Lower lobe of right lung (tissue), 2 donors: ENCODE measurements at places on chromosomes 12 and 14. TPM values are rescaled to one million over a fixed set of nuclear protein-coding genes. Genes with fewer than 3 reads are reported as not detected.

- DNase-seq = no peak
These were observed 1.4 kb upstream of the SAV1 start for GRCh38 chr14:50669441-50669986.

GRCh38 chr14:69289811-69290520, 30.0 kb downstream of the GALNT16 start:
- no peak for DNase-seq

GRCh38 chr14:95544588-95544987, 9.7 kb downstream of the GLRX5 start:
- no peak for DNase-seq

DNA sequence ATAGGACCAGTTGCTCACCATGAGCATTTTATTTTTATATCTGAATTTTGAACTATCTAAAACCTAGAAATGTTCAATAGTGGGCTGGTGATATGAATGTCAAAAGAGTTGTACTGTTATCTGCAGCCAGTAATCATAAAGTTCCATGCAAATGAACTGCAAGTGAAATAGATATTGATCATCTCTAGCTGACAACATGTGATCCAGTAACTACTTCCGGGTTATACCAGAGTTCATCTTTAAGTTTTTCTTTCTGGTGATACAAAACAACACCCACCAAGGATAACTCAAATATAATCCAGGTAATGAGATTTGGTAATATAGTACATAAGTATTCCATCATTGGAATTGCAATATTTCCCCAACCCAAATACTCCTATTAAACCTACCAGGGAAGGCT, 4.1 kb downstream of the IL26 start:
- DNase-seq = no peak

FLVCR2 gene
- 42.4 TPM for total RNA-seq

CCDC175 gene
- 1.0 TPM for total RNA-seq

NPFF gene
- not detected for total RNA-seq

IFI27 gene
- total RNA-seq = 340 TPM

DNA sequence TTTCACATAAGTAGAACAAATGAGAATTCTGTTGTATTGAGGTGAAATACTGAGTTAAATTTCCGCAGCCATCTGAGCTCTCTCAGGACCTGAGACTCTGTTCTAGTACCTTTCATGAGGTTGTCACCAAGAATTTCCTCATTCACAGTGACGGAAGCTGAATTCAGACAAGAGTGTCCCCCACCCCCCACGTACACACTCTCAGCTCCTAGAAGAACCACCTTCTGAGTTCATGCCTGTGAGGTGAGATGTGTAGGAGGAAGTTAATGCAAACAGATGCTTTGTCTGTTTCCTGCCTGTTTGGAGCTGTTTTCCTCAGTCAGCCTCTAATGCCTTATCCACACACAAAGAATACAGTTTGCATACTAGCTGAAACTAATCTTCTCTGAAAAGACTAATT, 18.2 kb downstream of the BICDL1 start:
- DNase-seq = no peak

BBOF1 gene
- 7.4 TPM for total RNA-seq

GARIN6 gene
- not detected for total RNA-seq

DNA sequence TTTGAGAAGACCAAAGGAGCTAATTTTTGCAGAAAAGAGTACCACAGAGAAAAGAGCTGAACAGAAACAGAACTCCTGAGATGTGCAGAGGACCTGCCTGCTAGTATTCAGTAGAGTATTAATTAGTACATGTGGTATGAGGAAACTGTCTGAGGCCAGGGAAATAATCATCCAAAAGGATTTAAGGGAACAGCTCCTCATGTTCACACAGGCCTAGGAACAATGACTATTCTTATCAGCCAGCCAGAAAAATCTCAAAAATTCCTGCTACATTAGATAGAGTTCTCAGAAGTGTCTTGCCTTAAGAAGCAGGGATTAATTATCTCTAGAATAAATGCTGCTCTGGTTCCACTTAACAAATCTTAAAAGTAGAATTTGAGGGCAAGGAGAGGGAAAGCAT, 36.4 kb downstream of the PKP2 start:
- DNase-seq = no peak

TAS2R10 gene
- total RNA-seq = 0.35 TPM

DNA sequence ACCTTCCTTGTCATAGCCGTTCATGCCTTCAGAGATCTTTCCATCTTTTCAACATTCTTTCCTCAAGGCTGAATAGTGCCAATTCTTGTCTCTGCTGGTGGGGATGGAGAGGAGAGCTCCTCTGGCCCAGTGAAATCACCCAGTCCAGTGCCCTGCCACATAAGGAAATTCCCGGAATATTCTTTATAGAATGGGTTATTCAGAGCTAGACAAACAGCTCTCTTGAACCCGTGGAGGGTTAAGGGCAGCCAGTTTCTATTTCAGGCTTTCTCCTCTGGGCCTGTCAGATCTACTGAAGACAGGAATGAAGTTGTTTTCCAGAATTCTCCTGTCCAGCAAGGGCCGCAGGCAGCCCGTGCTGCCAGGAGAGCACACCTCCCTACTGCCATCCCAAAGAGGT, 8.1 kb upstream of the NRIP2 start:
- no peak for DNase-seq

ADAMTS20 gene
- total RNA-seq = not detected

DNA sequence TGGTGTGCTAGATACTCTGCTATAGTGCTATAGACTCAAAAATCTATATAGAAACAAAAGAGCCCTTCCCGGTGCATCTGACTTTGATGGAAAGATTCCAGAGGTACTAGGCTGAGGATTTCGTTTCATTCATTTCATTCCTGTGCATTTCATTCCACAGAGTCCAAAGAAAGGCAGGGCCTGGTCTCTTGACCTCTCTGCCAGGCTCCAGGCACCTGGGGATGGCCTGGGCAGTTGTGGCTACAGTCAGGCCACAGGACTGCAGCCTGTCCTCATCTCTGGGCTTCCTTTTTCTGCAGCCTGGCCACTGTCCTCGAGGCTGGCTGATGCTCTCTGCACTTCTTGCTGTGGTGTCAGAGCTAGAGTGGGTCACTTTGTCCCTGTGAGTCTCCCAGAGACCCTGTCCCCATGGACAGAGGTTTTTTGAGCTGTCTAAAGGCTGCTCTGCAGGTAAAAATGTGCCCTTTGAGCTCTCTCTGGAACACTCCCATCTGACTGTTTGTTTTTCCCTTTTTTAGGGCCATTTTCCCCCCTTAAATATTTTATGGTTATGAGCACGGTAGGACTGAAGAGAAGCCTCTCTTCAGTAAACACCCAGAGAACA, 3.2 kb upstream of the VDR start:
- DNase-seq = no peak

GRCh38 chr14:21206753-21207684, 51.2 kb upstream of the OR5AU1 start:
- no peak for DNase-seq

GRCh38 chr14:104364830-104365229, 214.7 kb upstream of the C14orf180 start:
- no peak for DNase-seq

DNA sequence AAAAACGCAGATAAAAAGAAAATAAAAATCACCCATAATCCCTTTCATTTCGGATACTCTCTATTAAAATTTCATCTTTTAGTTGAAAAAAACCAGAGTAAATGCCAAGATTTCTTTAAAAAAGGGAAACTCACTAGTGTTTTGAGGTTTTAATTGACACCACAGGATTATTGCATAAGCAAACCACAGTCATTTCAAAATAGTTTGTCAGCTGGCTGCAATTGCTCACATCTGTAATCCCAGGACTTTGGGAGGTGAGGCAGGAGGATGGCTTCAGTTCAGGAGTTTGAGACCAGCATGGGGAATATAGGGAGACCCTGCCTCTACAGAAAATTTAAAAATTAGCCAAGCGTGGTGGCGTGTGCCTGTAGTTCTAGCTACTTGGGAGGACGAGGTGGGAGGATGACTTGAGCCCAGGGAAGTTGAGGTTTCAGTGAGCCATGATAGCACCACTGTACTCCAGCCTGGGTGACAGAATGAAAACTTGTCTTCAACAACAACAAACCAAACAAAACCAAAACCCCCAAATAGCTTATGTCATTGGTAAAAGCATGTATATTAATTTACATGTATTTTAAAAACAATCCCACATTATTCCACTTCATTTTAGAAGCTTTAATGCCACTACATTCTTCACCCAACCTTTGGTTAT, 48.8 kb downstream of the SYNE2 start:
- DNase-seq = no peak

- no peak for DNase-seq
These were observed 36.8 kb downstream of the ANO2 start for GRCh38 chr12:5908251-5908650.

KRT83 gene
- not detected for total RNA-seq

DNA sequence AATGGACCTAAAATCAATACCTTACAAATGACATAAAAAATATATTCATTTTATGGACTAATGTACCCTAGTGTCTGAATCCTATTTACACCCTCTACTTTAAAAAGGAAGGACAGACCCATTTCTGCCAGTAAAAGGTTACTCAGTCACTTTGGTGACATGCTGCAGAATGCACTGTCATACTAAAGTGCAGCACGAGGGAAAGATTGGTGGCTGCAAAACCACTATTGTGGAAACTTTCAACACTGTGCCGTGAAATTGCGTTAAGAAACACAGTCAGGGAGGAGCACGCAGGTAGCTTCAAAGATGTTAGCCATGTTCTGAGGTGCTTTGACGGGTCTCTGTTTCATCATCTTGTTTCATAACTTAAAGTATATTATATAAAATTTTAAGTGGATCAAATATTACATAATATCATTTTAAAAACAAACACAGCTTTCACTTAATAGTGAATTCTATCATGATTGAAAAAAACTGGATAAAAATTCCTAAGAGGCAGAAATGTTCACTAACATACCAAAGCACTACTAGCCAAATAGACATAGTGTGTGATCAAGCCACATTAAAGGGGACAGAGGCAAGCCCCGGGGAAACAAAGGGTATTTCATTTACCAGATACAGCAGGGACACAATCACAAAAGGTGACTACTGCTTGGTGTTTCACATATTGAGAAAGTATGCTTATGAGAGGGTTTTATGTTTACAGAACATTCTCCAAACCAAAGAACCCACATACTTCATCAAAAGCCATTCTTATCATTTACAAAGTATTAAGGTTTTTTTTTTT, 330.8 kb upstream of the SOX5 start:
- DNase-seq = no peak

DNA sequence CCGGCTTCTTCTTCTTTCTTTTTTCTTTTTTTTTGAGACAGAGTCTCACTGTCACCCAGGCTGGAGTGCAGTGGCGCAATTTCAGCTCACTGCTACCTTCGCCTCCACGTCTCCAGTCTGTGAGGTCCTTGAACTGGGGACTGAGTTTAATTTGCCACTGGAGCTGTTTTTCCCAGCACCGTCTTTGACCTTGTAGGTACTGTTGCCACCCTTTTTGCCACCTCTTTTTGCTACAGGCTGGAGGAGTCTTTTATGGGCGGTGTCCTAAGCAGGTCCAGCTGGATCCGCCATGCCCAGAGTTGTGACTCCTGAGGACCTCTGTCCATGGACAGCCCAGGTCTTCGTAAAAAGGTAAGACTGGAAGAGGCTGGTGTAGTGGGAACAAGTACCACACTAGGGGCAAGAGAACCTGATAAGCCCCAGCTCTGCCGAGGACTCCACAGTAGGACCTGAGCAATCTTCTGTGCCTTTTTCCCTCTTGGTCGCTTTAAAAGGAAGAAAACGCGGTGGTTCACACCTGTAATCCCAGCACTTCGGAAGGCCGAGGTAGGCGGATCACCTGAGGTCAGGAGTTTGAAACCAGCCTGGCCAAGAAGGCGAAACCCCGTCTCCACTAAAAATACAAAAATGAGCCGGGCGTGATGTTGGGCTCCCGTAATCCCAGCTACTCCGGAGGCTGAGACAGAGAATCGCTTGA, 946 bp downstream of the RNU4-2 start:
- DNase-seq = peak; percentile 57

FANCM gene
- total RNA-seq = 4.1 TPM

GRCh38 chr14:92004062-92004461, 35.8 kb downstream of the TRIP11 start:
- no peak for DNase-seq

GRCh38 chr12:32920506-32921085, 24.0 kb upstream of the PKP2 start:
- no peak for DNase-seq

- DNase-seq = no peak
These were observed 29.8 kb downstream of the RASAL1 start for GRCh38 chr12:113105606-113106271.

GRCh38 chr14:35140718-35141581, 18.6 kb downstream of the PRORP start:
- no peak for DNase-seq

ACOT6 gene
- total RNA-seq = not detected

DNA sequence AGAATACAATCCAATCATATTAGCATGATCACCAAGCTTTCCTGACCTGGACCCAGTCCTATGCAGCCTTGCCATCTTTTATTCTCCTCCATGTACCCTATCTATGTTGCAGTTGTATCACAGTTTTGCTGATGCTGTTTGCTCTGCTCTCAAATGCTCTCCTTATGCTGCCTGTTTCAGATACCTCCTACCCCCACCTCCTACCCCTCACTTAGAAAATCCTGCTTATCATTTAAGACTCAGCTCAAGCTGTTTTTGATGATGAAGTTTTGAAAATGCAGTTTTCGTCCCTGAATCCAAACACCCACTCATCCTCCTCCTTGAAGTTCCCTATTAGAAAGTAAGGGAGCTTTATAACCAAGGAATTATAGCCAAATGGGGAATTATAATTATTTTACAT, 457.4 kb upstream of the ATP2B1 start:
- DNase-seq = no peak
